GM10248 (cell line): ENCODE measurements at places on chromosomes 7 and 10.
A peak's percentile ranks its signal among the peaks of the same experiment; 100 is the strongest.

DNA sequence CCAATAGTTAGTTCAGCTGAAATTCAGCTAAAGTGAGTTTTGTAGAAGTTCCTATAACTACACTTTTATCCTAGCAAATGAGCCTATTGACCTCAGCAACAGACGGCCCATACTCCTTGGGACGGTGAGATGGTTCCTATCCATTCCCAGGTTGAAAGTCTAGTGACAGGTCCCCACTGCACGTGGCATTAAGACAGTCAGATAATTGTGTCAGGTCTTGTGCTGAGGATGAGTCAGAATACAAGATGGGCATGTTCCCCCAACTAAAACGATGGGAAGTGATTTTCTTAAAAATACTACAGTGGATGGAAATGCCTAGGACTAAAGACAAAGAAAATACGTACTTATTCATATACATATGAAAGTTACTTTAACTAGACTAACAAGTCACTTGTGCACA, 2.1 kb downstream of the CAV1 start:
- DNase-seq, result no peak

GRCh38 chr7:1361016-1361755, 98.1 kb downstream of the MICALL2 start:
- no peak for DNase-seq

GRCh38 chr7:7848246-7848645, 120.3 kb upstream of the GLCCI1 start:
- DNase-seq, result no peak

GRCh38 chr7:3561932-3562331, 260.9 kb downstream of the SDK1 start:
- DNase-seq, result no peak

DNA sequence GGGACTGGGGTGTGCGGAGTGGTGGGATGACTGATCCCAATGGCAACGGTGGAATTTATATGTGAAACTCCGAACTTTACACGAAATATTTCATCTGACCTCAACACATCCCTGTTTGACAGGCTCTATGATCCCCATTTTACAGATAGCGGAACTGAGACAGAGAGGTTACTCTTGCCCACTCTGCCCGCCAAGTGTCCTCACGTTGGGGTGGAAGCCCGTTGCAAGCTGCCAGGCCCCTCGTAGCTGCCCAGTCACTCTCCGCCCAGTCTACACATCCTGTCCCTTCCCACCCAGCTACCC, 397 bp upstream of the NFE2L3 start:
- no peak for DNase-seq

GRCh38 chr7:100803398-100804161, 23.7 kb downstream of the EPHB4 start:
- peak; percentile 94 for DNase-seq
